ENCODE measurements at places on chromosomes 3 and 15. TPM values are rescaled to one million over a fixed set of nuclear protein-coding genes. Genes with fewer than 3 reads are reported as not detected.

DNA sequence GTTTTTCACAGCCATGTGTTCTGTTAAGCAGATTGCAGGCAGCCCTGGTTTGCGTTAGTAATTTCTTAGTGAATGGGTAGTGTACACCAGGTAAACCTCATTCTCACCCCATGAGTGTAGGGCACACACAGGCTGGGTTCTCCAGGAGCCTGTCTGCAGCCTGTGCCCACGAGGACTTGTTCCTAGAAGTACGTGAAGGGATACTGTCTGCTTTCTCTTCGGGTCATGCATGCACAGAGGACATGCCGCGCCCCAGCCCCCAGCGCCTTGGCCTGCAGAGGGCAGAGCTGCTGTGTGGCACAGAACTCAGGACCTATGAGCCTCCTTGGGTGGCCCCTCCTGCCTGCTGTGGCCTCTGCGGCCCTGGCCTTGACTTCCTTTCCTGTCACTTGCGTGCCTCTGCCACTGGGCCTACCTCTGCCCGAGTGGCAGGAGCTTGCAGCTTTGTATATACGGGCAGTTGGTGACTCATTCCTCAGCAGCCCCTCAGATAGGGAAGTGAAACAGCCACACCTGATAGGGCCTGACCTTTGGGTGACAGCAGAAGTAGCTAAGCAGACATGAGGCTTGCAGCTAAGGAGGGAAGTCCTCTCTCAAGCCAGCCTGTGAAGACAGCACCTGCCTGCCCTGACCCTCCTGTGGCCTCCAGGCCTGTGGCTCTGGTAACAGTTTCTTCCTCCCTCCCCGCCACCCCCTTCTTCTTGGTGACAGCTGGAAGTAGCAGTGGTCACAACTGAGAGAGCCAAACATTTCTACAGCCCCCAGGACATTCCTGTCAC lies 19.5 kb downstream of the PPCDC start:
- peak overlapping the region; percentile 59 for H3K27ac ChIP-seq
- no peaks in the 10 kb centered on the region for H3K27me3 ChIP-seq
- H3K4me1 ChIP-seq: peaks cover 36% of the 10 kb centered on the region
- H3K4me3 ChIP-seq: no peak overlapping the region

- H3K4me1 ChIP-seq: no peaks in the 10 kb centered on the region
- H3K27me3 ChIP-seq: no peaks in the 10 kb centered on the region
- H3K36me3 ChIP-seq: no peaks in the 10 kb centered on the region
- H3K4me3 ChIP-seq: no peak overlapping the region
- DNase-seq: no peak
- no peak overlapping the region for H3K27ac ChIP-seq
Measured at GRCh38 chr3:172892158-172892557, 141.6 kb downstream of the ECT2 start.

DNA sequence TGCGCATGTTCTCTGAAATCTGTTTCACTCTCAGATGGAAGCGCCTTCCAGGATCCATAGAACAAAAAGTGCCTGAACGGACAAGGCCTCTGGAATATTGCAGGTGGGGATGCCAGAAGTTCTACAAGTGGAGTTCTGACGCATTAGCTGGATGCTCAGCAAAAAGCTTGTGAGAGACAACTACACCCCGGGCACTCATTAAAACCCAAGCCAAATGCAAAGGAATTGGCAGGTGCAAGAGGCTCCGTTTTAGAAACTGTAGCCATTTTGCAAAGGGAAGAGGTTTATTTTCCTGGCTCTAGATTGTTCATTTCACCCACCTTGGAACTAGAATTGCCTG lies 35.2 kb upstream of the SLC24A5 start:
- H3K4me1 ChIP-seq: no peaks in the 10 kb centered on the region
- peaks cover 2% of the 10 kb centered on the region for H3K27me3 ChIP-seq
- no peak overlapping the region for H3K27ac ChIP-seq
- H3K36me3 ChIP-seq: no peaks in the 10 kb centered on the region

Gene UQCC5
- 25.8 TPM for polyA plus RNA-seq

- no peak overlapping the region for H3K4me3 ChIP-seq
- H3K27me3 ChIP-seq: no peaks in the 10 kb centered on the region
- H3K36me3 ChIP-seq: peaks cover 68% of the 10 kb centered on the region
- H3K4me1 ChIP-seq: no peaks in the 10 kb centered on the region
- no peak overlapping the region for H3K27ac ChIP-seq
Measured at GRCh38 chr3:128808672-128809071, 70.7 kb upstream of the ACAD9 start.
